ENCODE measurements at places on chromosomes 7 and 10. TPM values are rescaled to one million over a fixed set of nuclear protein-coding genes. Genes with fewer than 3 reads are reported as not detected.

BTRC gene
- 12.5 TPM for total RNA-seq

HELLS gene
- total RNA-seq: 8.3 TPM

GIGYF1 gene
- total RNA-seq: 20.6 TPM

C10orf53 gene
- total RNA-seq: not detected

EVX1 gene
- 2.5 TPM for total RNA-seq

MYOZ1 gene
- total RNA-seq: not detected

TMEM273 gene
- 17.9 TPM for total RNA-seq

PGAM2 gene
- total RNA-seq: not detected

CYP2C8 gene
- total RNA-seq: not detected

GIMAP4 gene
- 25.3 TPM for total RNA-seq

SLC13A4 gene
- not detected for total RNA-seq

TMEM270 gene
- total RNA-seq: not detected

DNA sequence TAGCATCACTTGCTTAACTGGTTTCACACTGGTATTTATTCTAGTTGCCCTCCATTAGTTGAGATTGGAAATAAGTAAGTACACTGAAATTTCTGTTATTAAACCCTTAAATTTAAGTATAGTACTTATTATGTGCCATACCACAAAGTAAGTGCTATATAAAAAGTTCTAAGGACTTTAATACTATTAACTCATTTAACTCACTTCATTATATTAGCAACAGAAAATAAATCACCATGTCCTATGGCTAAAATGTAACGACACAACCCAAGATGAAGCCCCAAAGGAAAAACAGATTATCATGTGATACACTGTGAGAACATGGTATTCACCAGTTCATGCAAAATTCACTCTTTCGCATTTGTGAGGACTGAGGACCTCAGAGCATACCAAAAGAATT is 70.5 kb downstream of the AGMO start:
- H3K27me3 ChIP-seq: no peaks in the 10 kb centered on the region
- no peak for DNase-seq
- H3K36me3 ChIP-seq: no peaks in the 10 kb centered on the region
- no peak overlapping the region for H3K4me3 ChIP-seq

- H3K27ac ChIP-seq: no peak overlapping the region
- H3K4me1 ChIP-seq: peaks cover 4% of the 10 kb centered on the region
Measured at GRCh38 chr7:105399043-105399725, 10.5 kb upstream of the SRPK2 start.

- H3K4me3 ChIP-seq: no peak overlapping the region
- H3K36me3 ChIP-seq: no peaks in the 10 kb centered on the region
- H3K27me3 ChIP-seq: no peaks in the 10 kb centered on the region
- no peaks in the 10 kb centered on the region for H3K4me1 ChIP-seq
Measured at GRCh38 chr7:41199136-41199535, 503.8 kb downstream of the INHBA start.

- H3K4me1 ChIP-seq: peaks cover 6% of the 10 kb centered on the region
- H3K36me3 ChIP-seq: no peaks in the 10 kb centered on the region
- H3K27me3 ChIP-seq: no peaks in the 10 kb centered on the region
- H3K4me3 ChIP-seq: no peak overlapping the region
Measured at GRCh38 chr7:51311166-51311565, 5.4 kb downstream of the COBL start.

GRCh38 chr7:90764848-90765570 is 168.9 kb downstream of the CDK14 start:
- no peaks in the 10 kb centered on the region for H3K27me3 ChIP-seq
- H3K36me3 ChIP-seq: no peaks in the 10 kb centered on the region
- no peak for DNase-seq
- no peak overlapping the region for H3K4me3 ChIP-seq
- no peaks in the 10 kb centered on the region for H3K4me1 ChIP-seq

- no peaks in the 10 kb centered on the region for H3K36me3 ChIP-seq
- H3K4me3 ChIP-seq: no peak overlapping the region
- H3K27me3 ChIP-seq: no peaks in the 10 kb centered on the region
- peaks cover 69% of the 10 kb centered on the region for H3K4me1 ChIP-seq
- H3K27ac ChIP-seq: peak overlapping the region; percentile 2
- DNase-seq: no peak
Measured at GRCh38 chr7:134899729-134900128, 86.6 kb upstream of the AGBL3 start.

- no peaks in the 10 kb centered on the region for H3K4me1 ChIP-seq
- no peaks in the 10 kb centered on the region for H3K27me3 ChIP-seq
- H3K4me3 ChIP-seq: no peak overlapping the region
- H3K36me3 ChIP-seq: no peaks in the 10 kb centered on the region
- no peak overlapping the region for H3K27ac ChIP-seq
- no peak for DNase-seq
Measured at GRCh38 chr7:153858355-153858754, 193.8 kb upstream of the DPP6 start.

GRCh38 chr10:89894051-89894450 is 192.7 kb downstream of the KIF20B start:
- no peaks in the 10 kb centered on the region for H3K36me3 ChIP-seq
- no peaks in the 10 kb centered on the region for H3K4me1 ChIP-seq
- H3K27ac ChIP-seq: no peak overlapping the region
- H3K27me3 ChIP-seq: no peaks in the 10 kb centered on the region
- DNase-seq: no peak

DNA sequence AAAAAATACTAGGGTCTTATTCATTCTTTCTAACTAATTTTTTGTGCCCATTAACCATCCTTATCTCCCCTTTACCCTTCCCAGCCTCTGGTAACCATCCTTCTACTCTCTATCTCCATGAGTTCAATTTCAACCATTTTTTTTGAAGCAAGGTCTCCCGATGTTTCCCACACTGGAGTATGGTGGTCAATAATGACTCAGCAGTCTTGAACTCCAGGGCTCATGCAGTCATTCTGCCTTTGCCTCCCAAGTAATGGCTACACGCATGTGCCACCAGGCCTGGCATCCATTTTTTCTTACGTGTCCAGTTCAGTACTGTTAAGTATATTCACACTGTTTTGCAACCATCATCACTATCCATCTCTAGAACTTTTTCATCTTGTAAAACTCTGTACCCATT is 60.4 kb downstream of the CYTH3 start:
- no peak overlapping the region for H3K27ac ChIP-seq
- no peaks in the 10 kb centered on the region for H3K36me3 ChIP-seq
- no peak for DNase-seq
- no peaks in the 10 kb centered on the region for H3K27me3 ChIP-seq
- H3K4me3 ChIP-seq: no peak overlapping the region

- no peak overlapping the region for H3K4me3 ChIP-seq
- no peak overlapping the region for H3K27ac ChIP-seq
- DNase-seq: no peak
- H3K27me3 ChIP-seq: no peaks in the 10 kb centered on the region
- H3K36me3 ChIP-seq: no peaks in the 10 kb centered on the region
Measured at GRCh38 chr7:36686499-36686898, 37.8 kb downstream of the AOAH start.

DNA sequence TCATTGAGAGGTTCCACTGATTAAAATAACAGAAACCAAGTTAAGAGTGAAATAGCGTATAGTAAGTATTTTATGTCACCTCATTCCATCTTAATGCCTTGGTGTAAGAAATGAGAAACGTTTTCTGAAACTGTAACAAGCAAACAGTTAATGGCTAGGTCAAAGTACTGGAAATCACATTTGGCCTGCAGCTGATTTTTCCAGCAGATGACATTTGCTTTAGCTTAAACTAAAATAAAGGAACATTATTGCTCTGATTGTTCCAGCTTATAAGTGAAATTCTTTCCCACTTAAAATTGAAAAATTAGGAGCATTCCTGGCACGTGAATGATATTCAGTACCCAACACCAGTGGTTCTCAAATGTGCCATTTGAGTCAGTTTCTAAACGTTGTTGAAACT is 213.6 kb upstream of the DPP6 start:
- no peak overlapping the region for H3K27ac ChIP-seq
- H3K36me3 ChIP-seq: no peaks in the 10 kb centered on the region
- no peaks in the 10 kb centered on the region for H3K4me1 ChIP-seq
- no peaks in the 10 kb centered on the region for H3K27me3 ChIP-seq

DNA sequence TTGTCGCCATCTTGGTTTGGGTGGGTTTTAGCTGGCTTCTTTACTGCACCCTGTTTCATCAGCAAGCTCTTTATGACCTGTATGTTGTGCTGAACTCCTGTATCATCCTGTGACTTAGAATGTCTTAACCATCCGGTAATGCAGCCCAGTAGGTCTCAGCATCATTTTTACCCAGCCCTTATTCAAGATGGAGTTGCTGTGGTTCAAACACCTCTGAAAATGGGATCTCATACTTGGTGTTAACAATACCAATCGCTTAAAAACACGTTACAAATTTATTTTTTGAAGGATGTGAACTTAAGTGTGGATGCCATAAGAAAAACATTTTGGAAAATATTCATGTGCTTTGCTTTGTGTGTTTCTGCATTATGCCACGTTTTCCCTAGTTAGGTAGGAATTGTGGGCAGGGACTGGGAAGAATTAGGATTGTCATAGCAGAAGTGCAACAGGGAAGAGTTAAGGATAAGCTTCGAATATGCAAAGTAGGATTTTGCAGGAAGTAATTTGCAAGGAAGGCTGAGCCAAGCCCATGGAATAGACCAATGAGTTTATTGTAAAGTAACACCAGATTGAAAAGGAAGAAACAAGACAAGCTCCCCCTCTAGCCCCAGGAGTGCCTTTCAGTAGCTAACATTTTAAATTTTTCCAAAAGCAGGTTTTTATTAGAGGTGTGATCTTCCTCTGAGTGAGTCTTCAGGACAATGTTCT is 56.4 kb downstream of the PRR15 start:
- no peaks in the 10 kb centered on the region for H3K27me3 ChIP-seq
- DNase-seq: no peak
- no peaks in the 10 kb centered on the region for H3K4me1 ChIP-seq
- no peak overlapping the region for H3K27ac ChIP-seq

GRCh38 chr7:36278620-36279172 is 111.0 kb upstream of the ANLN start:
- DNase-seq: peak; percentile 88
- peak overlapping the region; percentile 73 for H3K27ac ChIP-seq
- peaks cover 69% of the 10 kb centered on the region for H3K4me1 ChIP-seq
- H3K27me3 ChIP-seq: no peaks in the 10 kb centered on the region
- H3K4me3 ChIP-seq: no peak overlapping the region

DNA sequence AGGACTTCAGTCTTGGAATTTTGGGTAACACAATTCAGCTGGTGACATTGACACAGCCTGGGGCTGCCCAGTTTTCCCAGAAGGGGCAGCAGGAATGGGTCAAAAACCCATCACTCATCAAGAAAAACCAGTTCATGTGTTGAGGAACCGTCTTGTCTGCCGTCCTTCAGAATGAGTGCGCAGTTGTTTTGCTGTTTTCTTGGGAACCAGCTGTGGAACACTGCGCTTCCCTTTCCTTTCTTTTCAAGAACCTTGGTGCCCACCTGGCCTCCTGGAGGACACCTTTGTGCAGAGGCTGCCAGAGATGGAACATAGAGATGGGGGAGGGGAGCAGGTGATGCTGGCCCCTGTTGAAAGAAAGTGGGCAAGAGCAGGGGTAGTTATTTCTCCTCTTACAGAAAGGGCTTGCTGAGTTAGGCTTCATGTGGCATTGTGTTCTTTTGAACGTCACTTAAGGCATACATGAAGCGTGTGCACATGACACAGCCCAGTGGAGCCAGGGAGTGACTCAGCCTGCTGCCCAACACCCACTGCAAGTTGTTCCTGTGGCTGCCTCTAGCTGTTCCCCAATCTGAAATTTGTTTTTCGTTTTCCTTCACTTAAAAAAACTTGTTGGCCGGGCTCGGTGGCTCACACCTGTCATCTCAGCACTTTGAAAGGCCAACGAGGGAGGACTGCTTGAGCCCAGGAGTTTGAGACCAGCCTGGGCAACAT is 87.4 kb upstream of the TNS3 start:
- no peaks in the 10 kb centered on the region for H3K36me3 ChIP-seq
- H3K27me3 ChIP-seq: no peaks in the 10 kb centered on the region
- no peak for DNase-seq
- H3K4me3 ChIP-seq: no peak overlapping the region
- H3K27ac ChIP-seq: peak overlapping the region; percentile 31

- peaks cover 14% of the 10 kb centered on the region for H3K4me1 ChIP-seq
- no peak overlapping the region for H3K27ac ChIP-seq
- H3K36me3 ChIP-seq: peaks cover 12% of the 10 kb centered on the region
- no peak for DNase-seq
- no peak overlapping the region for H3K4me3 ChIP-seq
Measured at GRCh38 chr10:43160046-43160920, 22.0 kb downstream of the CSGALNACT2 start.

DNA sequence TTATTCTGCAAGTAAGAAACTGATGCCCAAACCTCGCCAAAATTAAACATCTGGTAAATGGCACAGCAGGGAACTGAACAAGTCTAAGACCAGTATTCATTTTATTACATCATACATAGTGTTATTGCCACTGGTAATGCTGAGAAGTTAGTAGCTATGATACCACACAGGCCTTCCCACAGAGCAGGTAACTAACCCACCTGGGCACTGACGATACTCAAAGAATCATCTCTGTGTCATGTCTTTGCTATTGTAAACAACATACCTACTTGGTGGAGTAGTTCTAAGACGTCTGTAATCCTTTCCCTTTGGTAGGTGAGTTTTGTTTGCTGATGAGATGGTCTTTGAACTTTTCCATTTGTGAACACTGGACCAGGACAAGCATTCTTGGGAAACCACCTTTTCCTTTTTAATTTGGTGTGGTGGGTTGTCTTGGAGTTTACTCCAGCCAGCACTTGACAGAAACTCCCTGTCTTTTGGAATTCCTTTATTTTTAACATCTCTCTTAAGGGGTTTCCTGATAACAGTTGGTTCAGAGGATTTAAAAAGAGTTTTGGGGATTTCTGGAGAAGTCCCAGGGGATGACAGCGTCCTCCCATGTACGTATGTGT is 40.9 kb downstream of the PDSS1 start:
- no peak overlapping the region for H3K27ac ChIP-seq
- DNase-seq: no peak
- no peaks in the 10 kb centered on the region for H3K36me3 ChIP-seq
- H3K4me1 ChIP-seq: no peaks in the 10 kb centered on the region
- no peak overlapping the region for H3K4me3 ChIP-seq
- H3K27me3 ChIP-seq: no peaks in the 10 kb centered on the region

GRCh38 chr7:106721816-106722785 is 61.1 kb upstream of the CCDC71L start:
- DNase-seq: no peak
- no peaks in the 10 kb centered on the region for H3K27me3 ChIP-seq
- no peaks in the 10 kb centered on the region for H3K36me3 ChIP-seq

DNA sequence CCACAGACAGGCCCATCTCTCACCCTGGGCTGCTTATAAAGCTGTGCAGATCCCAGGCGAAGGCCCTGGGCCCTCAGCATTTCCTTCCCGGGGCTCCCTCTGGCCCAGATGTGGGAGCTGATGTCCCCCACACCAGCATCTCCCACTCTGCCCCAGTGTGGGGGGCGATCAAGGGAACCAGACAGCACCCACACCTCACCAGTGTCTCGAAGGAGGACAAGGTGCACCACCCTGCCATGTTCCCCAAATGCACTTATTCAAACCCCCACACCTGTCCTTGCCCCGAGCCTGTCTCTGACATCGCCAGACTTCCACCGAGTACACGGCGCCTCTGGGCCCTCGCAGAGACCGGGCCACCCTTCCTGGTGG is 19.6 kb downstream of the DPYSL4 start:
- H3K4me3 ChIP-seq: no peak overlapping the region
- no peaks in the 10 kb centered on the region for H3K36me3 ChIP-seq
- H3K27ac ChIP-seq: no peak overlapping the region
- H3K27me3 ChIP-seq: no peaks in the 10 kb centered on the region

- DNase-seq: no peak
- no peaks in the 10 kb centered on the region for H3K36me3 ChIP-seq
- no peak overlapping the region for H3K27ac ChIP-seq
- no peaks in the 10 kb centered on the region for H3K4me1 ChIP-seq
Measured at GRCh38 chr7:82273886-82274285, 169.7 kb downstream of the CACNA2D1 start.
